ENCODE measurements at places on chromosomes 11 and 22.

DNA sequence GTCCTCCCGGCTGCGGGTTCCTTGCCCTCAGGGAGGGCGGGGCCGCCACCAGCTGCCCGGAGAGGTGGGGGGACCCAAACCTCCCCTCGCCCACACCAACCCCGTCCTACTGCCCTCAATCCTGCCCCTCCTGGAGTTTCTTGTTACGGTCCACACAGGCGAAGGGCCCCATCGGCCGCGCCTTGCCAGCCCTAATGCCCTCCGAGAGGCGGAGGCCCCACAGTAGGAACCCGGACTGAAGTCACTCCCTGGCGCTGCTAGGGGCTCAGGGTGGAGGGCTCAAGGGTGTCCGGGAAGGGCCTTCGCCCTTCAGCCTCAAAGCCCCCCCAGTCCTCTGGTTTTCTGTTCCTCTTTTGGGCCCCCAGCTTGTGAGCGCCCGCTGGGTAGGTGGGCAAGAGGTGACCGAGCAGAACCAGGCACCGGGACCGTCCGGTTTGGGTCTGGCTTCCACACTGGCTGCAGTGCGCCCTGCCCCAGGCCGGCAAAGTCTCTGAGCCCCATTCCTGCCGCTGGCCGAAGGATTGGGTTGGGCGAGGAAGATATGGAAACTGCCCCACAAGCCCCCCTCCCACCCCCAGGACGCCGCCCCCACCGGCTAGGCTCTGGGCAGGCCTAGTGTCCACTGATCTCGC lies 24.5 kb downstream of the DUSP8 start:
- DNase-seq = no peak

DNA sequence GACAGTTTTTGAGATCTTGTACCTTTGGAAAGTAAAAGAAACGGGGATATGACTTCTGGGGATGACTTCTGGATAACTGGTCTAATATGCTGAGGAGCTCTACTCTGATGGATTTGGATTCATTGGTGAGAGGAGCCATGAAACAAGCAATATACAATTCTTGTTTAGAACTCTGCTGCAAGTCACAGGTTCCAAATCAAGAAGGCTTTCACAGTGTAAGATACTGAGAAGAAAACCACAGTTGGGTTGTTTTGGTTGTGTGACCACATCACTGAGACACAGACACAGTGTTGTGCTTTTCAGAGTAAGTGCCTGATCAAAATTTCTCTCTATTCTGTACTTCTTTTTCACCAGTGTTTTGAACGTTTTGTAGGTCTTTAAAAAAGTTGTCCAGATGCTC lies 13.1 kb upstream of the UCP2 start:
- DNase-seq = no peak

GRCh38 chr22:46660604-46661201 lies 40.5 kb downstream of the GRAMD4 start:
- DNase-seq = peak; percentile 89

DNA sequence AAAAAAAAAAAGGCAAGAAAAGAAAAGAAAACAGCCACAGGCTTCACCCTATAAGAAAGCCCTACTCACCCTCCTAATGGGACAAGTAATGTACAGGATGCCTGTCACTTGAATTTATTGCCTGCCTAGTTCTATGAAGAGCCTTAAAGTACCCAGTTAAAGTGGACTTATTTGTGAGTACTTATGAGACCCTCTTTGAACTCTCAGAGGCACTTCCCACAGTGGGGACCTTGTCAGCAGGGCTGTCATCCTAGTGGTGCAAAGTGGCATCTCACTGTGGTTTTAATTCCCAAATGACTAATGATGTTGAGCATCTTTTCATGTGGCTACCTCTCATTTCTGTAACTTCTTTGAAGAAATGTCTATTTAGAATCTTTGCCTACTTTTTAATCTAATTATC lies 41.8 kb upstream of the BARX2 start:
- DNase-seq = no peak

DNA sequence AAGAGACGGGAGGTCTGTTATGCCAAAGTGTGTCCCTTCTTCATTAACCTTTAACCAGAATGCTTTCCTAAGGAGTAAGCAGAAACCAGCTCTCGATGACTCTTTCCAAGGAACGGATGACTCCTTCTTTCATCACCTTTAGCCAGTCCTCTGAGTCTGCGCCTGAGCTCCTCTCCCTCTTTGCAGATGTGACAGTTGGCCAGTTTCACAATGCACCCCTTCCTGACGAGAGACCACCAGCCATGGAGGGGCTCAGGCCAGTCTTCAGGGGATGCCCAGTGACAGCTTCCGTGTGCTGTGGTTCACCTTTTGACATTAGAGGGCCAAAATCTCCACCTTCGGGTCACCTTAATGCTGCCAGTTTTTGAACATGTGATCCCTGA lies 826.1 kb downstream of the TBC1D22A start:
- DNase-seq = no peak

GRCh38 chr22:31143038-31143437 lies 2.7 kb upstream of the PLA2G3 start:
- no peak for DNase-seq

DNA sequence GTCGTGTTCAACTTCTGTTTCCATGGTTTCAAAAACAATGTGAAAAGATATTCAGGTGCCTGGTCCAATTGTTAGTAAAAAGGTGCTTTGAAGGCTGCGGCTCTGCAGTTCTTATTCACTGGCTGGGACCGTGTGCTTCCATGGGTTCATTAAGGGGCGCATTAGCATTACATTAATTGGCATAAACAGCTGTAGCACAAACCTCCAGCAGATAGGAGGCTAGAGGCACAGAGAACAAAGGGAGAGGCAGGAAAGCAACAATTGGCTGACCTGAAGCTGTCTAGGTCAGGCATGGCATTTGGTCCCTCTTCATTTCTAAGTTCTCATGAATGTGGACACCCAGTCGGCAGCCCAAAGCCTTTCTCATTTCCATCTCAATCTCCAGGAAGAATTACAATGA lies 16.6 kb downstream of the PAK1 start:
- DNase-seq = no peak

GRCh38 chr11:64621283-64622019 lies 30.4 kb downstream of the SLC22A12 start:
- DNase-seq = no peak

- DNase-seq = peak; percentile 95
Measured at GRCh38 chr11:65102142-65103095, 6.4 kb downstream of the VPS51 start.

- DNase-seq = no peak
Measured at GRCh38 chr11:285894-286220, 3.1 kb upstream of the PGGHG start.

DNA sequence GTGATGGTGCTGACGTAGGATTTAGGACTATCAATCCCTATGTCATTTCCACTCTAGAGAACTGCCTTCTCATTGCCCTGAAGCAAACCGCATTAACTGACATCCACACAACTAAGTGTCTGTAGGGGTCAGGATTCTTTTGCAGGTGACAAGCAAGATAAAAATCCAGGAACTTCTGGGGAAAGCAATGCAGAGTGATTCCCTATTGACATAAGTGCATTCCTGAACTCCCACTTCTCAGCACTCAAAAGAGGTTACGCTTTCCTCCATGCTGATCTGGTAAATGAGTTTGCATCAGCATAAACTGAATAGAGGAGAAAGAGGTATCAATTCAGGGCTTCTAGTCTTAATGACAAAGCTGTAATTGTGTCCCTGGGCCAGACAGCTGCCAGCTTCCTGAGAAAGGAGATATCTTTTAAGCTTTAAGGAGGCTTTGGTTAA lies 224.6 kb upstream of the ISX start:
- DNase-seq = no peak

GRCh38 chr11:13869398-13869886 lies 93.1 kb upstream of the SPON1 start:
- no peak for DNase-seq

DNA sequence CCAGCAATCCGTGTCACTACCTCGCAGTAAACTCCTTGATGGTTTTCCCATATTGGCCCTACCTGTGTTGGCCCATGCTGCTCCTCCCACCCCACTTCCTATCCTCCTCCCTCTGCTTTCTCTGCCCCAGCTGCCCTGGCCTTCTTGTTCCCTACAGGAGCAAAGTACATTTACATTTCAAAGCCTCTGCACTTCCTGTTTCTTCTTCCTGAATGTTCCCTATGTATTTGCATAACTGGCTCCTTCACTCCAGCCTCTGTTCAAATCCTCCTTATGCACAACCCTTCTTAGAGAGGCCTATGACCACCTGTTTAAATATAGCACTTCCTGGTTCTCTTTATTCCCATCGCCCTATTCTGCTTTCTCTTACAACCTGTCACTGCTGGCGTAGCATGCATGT lies 62.2 kb downstream of the PARVA start:
- DNase-seq = peak; percentile 92

DNA sequence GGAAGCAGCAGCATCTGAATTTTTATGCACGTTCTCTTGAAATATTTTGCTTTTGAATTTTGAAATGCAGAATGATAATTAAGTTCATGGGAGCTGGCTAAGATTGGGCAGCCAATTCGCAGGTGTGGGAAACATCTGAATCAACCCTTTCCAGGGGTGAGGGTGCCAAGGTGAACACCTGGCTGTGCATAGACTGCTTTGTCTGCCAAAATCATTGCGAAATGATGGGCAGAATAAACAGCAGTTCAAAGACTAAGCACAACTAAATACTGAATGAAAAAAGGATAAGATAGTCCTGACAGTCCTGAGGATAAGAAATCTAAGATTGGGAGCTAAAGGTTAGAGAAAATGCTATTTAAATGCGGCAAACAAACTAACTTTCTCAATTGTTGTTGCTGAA lies 813.3 kb upstream of the RAG2 start:
- no peak for DNase-seq

DNA sequence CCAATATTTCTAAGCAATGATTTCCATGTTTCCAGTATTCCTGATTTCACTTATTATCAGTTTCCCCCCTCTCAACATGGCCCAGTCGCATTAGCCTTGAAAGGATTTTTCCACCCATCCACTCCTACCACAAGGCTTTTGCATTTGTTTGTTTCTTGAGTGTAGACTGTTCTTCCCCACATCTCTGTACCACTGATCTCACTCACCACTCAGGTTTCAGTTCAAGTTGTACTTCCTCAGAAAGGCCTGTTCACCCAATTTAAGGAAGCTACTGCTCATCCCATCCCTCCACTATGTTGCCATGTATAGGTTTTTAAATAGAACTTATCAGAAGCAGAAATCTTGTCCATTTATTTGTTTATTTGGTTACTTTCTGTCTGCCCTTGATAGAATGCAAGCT lies 472.3 kb downstream of the FAM181B start:
- no peak for DNase-seq

DNA sequence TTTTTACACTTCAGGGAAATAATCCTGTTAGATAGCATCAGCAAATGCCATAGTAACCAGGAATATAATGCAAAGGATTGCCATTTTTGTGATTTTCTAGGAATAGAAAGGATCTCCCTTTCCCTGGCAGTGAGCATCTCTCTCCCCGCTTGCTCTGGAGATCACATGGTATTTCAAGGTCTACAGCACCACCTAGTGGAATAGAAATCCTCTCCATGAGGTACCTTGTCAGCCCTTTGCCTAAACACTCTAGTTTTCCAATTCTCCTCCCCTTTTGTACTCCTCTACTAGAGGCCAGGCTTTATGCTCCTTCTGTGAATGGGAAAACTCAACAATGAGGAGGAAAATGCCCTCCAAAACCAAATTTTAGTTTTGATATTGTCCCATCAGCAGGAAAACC lies 78.4 kb downstream of the XRRA1 start:
- no peak for DNase-seq

- DNase-seq = no peak
Measured at GRCh38 chr11:104529213-104529612, 365.3 kb upstream of the PDGFD start.

GRCh38 chr22:19656541-19657251 lies 57.6 kb upstream of the SEPTIN5 start:
- no peak for DNase-seq

- DNase-seq = no peak
Measured at GRCh38 chr11:94932503-94932902, 40.9 kb downstream of the CWC15 start.

- DNase-seq = no peak
Measured at GRCh38 chr22:48486558-48486957, 1341.1 kb downstream of the BRD1 start.

All from NCI-H2029 treated with DMSO at 0.1 percent for 48 hours (cell line).